GM23248 (cell line): ENCODE measurements at places on chromosomes 1 and 21.

DNA sequence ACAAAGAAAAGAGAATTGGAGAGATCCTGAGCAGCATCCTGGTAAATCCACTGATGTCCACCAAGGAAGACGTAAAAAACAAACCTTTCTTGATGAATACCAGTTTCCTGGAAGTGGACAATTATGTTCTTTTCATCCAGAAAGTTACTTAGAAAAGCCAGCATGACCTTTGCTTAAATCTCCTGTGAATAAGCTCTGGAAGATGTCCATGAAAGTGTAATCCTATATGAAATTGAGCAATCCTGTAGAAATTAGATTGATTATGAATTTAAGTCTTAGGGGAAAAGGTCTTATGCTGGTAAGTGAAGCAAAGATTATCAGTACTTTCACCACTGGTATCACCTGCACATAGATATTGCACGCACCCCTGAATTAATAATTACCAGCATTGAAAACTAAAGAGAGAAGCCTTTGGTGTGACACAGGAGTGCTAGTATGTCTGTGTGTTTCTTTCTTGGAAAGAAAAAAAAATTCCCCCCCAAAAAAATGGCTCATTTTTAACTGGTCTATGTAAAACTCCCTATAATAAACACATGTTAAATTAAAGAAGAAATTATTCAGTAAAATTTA is 164.5 kb upstream of the LHX8 start:
- DNase-seq = no peak

DNA sequence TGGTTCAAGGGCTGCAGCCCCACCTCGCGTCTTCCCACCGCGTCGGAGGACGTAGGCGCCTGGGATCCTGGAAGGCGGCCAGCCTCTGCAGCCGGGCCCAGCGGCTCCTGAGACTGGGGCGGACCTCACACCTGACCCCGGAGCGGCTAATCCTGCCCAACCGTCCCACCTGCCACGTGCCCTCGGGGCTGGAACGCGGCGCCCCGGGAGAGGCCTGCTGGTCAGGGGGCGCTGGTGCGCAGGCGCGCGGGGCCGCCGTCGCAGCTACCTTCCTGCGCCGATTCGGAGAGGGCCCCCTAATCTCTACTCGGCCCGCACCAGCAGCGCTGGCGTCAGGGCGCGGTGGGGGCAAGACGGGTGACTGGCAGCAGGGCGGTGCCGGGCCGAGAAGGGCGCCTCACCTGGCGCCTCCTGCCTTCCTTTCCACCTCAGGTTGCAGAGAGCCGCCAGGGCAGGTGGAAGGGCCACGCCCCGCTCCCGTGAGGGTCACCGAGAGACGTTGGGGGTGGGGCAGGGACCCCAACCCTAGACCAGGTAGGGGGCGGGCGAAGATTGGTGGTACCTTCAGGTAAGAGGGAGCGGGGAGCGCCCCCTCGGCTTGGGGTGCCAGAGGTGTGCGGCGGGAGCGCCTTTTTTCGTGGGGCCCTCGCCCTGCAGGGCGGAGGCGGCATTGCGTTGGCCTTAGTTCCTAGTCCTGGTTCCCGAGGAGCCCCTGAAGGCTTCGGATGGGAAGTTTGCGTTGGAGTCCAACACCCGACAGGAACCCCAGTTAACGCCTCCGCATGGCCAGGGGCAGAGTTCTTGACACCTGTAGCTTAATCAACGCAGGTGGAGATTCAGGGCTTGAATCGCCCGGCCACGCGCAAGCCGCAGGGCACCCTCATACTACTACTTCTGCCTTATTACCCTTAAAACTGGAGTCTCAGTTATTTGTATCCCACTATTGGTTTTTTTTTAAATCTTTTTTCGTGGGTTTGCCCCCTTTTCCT is at the start of gene TDRD5:
TSS of gene TDRD5 (plus strand) at position 241 of the 989 bp plus-strand sequence. CDS start 784 bp downstream, outside the sequence.
- no peak for DNase-seq

DNA sequence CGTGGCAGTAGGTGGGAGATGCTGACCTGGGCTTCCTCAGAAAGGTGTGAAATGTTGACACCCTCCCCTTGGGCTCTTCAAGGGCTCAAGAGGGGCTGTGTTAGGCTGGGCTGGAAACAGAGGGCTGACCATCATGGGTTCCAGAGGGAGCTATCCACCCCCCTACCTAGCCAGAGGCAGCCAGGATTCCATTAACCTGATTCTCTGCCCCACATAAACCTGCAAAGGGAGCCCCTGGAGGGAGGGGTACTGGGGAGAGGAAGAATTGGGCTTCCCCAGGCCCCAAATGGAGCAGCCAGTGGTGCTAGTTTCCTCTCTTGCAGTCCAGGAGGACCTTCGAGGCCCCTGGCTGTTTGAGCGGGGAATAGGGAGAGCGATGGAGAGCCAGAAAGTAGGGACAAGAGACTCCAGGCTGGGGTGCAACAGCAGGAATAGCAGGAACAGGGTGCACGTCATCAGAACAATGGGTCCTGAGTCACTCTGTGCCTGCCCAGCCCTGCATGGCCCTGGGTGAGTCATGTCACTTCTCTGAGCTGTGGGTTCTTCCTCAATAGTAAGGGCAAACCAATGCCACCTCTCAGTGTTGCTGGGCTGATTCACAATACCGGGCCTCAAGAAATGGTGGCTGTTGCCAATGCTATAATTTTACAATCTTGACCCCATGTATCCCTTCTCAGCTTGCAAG is 121.2 kb downstream of the EPHB2 start:
- peak; percentile 98 for DNase-seq

DNA sequence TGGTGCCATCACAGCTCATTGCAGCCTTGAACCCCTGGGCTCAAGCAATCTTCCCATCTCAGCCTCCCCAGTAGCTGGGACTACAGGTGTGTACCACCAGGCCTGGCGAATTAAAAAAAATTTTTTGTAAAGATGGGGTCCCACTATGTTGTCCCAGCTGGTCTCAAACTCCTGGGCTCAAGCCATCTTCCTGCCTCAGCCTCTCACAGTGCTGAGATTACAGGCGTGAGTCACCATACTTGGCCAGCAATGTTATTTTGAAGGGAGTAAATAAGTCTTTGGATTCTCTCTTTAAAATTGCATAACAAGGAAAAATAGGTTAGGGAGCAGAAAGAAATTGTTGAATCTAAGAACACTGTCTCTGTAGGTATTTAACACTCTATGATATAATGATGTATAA is 111.3 kb downstream of the RPS6KC1 start:
- DNase-seq = peak; percentile 58

DNA sequence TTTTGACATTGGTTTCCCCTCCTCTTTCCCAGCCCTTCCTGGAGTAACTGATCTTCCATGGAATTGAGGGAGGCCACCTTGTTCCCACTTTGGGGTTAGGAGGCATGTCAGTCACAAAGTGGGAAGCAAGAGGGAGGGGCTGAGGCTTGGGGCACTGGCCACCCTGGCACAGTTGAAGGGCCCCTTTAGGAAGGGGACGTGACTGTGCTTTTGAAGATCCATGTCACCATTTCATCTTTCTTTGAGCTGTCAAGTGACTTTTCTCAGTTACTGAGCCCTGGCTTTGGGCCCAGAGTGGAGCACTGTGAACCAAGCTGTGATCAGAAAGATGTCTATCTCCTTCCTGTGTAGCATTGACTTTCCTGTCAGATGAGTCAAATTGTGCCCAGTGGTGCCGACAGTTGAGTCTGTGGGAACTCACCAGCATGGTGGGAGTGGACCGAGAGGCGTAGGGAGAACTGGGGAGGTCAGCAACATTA is 38.5 kb upstream of the TDRD10 start:
- peak; percentile 17 for DNase-seq

GRCh38 chr1:177511036-177511435 is 340.3 kb downstream of the BRINP2 start:
- peak; percentile 10 for DNase-seq

- no peak for DNase-seq
These were observed 120.8 kb downstream of the TYW3 start for GRCh38 chr1:74853756-74854155.

DNA sequence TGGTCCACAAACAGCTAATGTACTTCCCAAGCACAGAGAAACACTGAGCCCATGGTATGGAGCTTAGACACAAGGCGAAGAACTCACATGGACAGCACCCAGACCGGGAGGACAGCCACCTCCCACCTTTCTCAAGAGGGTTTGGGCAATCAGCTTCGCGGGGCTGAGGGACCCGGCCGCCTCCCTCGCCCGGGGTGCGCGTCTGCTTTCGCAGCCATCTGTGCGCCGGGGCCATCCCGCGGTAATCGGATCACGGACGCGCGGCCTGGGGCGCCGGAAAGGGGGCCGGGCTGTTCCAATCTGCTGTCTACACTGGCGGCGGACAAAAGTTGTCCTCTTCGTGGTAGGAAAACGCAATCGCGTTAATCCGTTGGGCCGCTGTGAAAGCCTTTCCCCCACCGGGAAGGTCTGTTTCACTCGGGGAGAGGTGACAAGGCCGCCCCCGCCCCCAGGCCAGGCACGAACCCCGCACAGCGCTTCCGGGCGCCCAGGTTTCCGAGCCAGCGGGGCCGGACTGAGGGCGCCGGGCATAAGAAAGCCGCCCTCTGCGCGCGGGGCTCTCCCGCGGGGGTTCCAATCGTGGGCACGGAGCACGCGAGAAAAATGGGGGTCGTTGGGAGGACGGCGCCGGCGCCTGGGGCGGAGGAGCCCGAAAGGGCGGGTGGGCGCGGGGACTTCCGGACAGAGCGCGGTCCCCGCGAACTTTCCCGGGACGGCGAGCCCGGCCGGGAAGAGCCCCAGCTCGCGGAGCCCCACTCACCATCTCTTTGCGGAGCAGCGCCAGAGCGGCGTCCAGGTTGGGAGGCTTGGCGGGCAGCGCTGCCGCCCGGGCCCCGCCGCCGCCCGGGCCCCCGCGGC is 664 bp downstream of the FAM89A start:
- peak; percentile 75 for DNase-seq

DNA sequence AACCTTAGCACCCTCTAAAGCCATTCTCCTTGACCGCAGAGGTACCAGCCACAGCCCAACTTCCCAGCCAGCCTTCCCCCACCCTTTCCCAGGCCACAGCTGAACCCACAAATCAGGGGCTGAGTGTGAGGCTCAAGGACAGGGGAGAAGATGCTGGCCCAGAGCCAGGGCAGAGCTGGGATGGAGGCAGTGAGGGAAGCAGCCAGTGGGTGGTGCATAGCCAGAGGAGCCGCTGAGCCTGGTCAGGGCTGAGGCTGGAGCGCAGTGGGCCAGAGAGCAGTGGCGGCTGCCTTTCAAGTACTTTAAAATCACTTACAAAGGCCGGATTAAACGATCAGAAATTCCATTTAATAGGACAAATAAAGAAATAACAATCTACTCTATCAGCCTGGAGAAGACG is 36.3 kb downstream of the DMAP1 start:
- no peak for DNase-seq

DNA sequence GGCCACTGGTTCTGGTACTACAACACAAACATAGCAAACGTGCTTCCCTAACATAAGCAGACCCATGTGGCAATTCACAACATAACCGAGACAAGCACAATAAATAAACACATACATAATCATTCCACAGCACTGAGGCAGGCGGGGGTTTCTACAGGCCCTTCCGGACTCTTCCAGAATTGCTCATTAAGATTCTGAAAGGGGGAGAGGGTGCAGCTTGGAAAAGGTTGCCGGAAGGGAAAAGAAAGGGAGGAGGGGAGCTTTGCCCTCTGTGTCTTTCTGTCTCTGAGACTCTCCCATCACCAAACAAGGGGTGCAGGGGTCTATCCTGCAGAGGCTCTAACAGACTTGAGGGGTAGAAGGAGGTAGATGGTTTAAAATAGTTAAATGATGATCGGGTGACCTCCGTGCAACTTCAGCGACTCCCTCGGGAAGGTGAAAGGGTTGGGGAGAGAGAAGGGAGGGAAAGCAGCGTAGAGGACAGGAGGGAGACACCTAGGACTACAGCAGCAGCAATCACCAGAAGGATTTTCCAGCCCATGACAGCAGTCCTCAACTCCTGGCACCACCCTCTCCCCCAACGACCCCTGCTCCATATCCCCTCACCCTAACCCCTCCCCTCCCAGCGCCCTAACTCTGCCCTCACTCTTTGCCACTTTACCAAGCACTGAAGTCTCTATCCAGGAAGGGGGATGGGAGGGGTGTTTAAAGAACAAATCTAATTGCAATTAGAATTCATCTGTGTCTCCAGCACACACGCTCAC is 365.5 kb upstream of the ESRRG start:
- DNase-seq = no peak

GRCh38 chr1:65065524-65066418 is 82.2 kb upstream of the AK4 start:
- DNase-seq = peak; percentile 13

GRCh38 chr1:226934483-226935237 is 5.4 kb upstream of the COQ8A start:
- no peak for DNase-seq

- DNase-seq = no peak
These were observed 247.1 kb downstream of the CHRM3 start for GRCh38 chr1:239633432-239633831.

DNA sequence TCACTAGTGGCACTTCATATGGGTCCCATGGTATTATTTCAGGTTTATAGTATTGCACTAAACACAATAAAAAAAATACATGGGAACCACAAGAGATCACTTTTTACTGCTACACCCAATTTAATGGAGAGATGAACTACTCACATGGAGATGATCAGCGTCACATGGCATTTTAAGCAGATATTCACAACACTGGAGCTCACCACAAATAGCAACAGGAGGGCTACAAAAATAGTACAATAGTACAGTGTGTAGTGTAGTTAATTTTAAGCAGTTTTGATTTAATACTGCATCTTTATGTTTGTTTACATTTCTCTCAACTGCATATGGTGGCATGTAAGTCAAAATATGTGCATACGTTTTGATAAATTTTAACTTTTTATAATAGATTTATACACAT is 31.0 kb downstream of the SNX7 start:
- DNase-seq = no peak

DNA sequence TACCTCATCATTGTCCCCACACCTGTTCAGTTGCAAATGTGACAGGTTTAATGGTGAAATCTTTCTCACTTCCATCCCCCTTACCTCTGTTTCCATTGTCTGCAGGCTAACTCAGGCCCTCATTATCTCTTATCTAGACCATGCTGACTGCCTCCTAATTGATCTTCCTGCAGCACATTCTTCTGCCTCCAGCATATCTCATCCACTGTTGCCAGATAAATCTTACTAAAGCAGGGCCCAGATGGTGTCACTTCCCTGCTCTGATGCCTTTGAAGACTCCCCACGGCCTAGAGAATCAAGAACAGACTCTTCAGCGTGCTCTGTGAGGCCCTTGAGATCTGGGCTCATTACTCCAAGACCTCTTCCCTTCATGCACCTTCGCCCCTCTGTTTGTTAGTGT is 230.1 kb downstream of the DUSP10 start:
- no peak for DNase-seq

DNA sequence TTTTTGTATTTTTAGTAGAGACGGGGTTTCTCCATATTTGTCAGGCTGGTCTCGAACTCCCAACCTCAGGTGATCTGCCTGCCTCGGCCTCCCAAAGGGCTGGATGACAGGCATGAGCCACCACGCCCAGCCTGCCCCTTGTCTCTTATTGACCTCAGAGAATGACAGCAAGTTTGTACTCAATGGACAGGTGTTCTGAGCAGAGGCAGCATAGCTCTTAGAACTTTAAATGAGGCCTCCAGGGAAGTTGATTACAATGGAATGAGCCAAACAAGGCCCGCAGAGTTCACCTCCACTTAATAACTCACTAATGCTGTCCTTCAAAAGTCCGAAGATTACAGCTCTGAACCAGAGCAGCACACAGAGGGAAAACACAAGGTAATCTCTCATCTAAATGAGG is 10.9 kb downstream of the TMPRSS2 start:
- DNase-seq = no peak
